ENCODE measurements at places on chromosomes 16 and 17.

DNA sequence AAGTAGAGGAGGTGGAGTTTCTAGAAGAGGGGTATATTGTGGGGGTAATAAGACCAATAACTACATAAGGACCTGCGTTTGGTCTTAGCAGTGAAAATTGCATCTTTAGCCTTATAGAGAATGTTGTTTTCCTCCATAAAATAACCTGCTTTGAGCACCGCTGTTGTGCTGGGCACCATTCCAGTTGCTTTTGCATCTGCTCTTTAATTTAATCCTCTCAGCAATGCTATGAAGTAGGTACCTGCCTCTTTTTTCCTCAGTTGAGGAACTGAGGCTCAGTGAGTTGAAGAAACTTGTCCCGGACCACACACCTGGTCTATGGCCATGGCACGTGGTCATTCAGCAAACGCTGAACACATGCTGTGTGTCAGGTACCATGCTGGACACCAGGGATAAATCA, 238.1 kb downstream of the MSI2 start:
- DNase-seq, result no peak

- DNase-seq, result no peak
Measured at GRCh38 chr16:56424791-56425438, 430 bp downstream of the AMFR start.

- DNase-seq, result no peak
Measured at GRCh38 chr16:31148896-31149295, 970 bp downstream of the PRSS36 start.

GRCh38 chr16:61797296-61797795, 238.9 kb downstream of the CDH8 start:
- DNase-seq, result no peak

DNA sequence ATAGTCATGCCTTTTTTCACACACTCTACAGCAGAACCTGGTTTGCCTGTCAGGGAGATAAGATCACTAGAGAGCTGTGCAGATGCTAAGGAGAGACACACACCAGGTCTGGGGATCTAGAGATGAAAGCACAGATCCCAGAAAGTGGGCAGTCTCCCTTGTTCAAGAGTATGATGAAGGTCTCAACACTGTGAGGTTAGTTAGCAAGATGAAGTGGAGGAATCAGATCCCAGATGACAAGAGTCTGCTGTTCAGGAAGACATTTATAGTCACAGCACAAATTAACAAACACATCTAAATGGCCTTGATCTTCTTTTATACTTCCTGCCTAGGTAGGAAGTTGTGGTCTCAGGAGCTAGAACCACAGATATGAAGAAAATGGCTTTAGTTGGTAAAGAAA, 23.4 kb upstream of the SKAP1 start:
- no peak for DNase-seq

DNA sequence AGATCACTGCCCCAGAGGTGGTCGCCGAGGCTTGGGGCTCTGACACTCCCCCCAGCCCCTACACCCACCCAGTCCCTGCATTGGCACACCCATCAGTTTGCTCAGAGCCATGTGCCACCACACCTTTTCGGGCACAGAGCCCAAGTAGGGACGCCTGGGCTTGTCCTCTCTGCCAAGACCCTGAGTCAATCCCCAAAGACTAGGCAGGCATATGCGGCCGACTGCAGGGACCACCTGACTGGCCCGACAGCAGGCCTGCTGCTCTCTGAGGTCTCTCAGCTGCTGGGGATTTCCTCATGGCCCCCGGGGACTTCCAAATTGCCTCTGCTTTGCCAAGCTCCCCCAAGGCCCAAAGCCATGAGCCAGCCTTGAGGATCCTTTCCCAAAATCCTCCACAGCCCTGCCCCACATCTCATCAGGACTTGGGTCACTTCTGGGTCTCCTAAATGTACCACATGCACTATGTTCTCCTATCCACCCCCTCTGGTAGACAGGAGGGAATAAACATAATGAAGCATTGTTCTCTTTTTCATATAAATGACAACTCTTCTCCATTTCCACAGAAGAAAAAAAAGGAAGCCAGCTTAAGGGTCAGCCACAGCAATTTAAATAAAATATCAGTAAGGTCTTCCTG, 30.6 kb downstream of the MYO18A start:
- peak; percentile 72 for DNase-seq

DNA sequence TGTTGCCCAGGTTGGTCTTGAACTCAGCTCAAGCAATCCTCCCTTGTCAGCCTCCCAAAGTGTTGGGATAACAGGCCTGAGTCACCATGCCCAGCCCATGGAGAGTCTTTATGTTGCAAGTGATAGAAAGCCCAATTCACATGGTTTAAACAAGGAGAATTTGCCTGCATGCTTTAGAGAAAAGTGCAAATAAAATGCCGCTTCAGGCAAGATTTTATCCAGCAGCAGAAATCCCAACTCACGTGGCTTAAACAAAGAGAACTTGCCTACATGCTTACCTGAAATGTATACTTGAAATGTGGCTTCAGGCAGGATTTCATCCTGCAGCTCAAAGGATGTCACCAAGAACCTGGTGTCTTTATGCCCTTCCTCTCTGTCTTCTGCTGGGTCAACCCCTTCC, 28.8 kb upstream of the XYLT2 start:
- DNase-seq, result no peak

GRCh38 chr16:30395992-30396585, 869 bp downstream of the ZNF48 start:
- DNase-seq, result no peak

DNA sequence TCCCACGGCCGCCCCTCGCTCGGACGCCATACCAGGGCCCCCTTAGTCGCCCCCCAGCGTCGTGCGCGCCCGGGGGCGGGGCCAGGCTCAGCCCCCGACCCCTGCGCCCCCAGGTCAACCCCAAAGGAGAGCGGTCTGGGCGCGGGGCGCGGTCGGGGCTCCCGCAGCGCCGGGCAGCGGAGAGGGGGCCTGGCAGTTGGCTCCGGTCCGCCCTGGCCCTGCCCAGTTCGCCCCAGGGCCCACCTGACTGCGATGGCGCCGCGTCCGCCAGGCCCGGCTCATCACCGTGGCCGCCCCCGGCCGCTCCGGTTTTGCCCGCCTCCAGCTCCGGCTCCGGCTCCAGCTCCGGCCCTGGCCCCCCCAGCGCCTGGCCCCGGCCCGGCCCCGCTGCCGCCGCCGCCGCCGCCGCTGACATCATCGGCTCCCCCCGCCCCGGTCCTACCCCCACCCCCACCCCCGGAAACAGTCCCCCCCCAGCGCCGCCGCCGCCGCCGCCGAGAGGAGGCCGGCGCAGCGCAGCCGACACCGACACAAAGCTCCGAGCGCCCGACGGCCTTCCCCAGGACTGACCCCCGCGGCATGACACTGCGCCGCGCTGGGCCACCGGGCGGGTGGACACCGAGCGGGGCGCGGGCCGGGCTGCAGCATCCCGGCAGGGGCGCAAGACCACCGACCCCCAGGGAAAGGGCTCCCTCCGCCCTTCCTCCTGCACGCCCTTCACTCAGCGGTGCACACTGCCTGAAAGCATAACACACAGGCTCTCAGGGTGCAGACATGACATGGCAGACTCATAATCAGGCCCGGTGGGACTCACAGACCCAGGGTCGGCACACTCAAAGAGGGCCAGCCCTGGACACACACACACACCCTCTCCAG, at the start of gene ZBTB4:
Gene ZBTB4, minus strand, starts transcription at position 419 of the 876 bp plus-strand sequence. CDS start 12,830 bp downstream, outside the sequence.
- peak; percentile 21 for DNase-seq

Measured in inflammatory macrophage treated with lipopolysaccharide for 4 hours (primary cell).